ENCODE measurements at places on chromosomes 16 and 17. TPM values are rescaled to one million over a fixed set of nuclear protein-coding genes. Genes with fewer than 3 reads are reported as not detected.

DNA sequence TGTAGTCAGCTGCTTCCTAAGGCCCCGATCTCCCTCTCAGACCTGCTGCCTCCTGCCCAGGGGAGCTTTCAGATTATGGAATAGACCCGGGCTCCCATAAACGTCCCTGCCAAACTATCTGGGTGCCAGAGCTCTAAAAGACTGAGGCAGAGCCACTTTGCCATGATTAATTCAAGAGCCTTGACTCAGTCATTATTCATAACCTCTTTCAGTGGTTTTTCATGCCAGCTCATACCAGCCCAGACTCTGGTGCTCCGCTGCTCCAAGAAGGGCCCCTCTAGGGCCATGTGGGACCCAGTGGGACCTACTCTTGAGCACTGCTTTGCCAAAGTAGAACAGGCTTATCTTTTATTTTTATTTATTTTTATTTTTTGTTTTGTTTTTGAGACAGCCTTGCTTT, 23.9 kb downstream of the DNAI2 start:
- H3K27ac ChIP-seq = peak overlapping the region; percentile 80
- H3K27me3 ChIP-seq = peaks cover 5% of the 10 kb centered on the region
- DNase-seq = peak; percentile 77
- H3K36me3 ChIP-seq = no peaks in the 10 kb centered on the region
- H3K4me3 ChIP-seq = peak overlapping the region; percentile 24
- peaks cover 23% of the 10 kb centered on the region for H3K4me1 ChIP-seq

- no peaks in the 10 kb centered on the region for H3K27me3 ChIP-seq
- H3K4me1 ChIP-seq = peaks cover 18% of the 10 kb centered on the region
- H3K27ac ChIP-seq = peak overlapping the region; percentile 32
- H3K4me3 ChIP-seq = no peak overlapping the region
Observed at GRCh38 chr17:63685578-63685977, 14.3 kb downstream of the LIMD2 start.

DNA sequence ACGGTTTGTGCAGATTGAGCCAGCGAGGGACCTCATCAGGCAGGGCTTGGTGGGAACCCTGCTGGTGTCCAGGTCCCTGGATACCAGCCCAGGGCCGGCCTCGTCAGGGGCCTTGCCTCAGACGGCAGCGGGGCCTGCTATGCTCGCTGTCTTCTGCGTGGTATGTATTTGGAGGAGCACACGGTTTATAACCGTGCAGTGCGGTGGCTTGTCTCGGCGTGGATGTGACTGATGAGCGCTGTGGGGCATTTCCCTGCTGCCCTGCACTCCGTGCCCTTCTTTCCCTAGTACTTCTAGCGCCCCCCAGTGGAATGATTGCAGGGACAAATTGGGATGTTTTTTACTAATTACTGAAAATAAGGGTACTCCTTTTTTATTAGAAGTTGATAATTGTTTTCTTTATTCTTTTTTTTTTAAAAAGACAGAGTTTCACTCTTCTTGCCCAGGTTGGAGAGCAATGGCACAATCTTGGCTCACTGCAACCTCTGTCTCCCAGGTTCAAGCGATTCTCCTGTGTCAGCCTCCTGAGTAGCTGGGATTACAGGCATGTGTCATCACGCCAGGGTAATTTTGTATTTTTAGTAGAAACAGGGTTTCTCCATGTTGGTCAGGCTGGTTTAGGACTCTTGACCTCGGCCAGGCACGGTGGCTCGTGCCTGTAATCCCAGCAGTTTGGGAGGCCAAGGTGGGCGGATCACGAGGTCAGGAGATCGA, 15.3 kb downstream of the TBCD start:
- H3K4me1 ChIP-seq = peaks cover 7% of the 10 kb centered on the region
- H3K4me3 ChIP-seq = no peak overlapping the region
- DNase-seq = peak; percentile 78
- H3K27ac ChIP-seq = no peak overlapping the region

DNA sequence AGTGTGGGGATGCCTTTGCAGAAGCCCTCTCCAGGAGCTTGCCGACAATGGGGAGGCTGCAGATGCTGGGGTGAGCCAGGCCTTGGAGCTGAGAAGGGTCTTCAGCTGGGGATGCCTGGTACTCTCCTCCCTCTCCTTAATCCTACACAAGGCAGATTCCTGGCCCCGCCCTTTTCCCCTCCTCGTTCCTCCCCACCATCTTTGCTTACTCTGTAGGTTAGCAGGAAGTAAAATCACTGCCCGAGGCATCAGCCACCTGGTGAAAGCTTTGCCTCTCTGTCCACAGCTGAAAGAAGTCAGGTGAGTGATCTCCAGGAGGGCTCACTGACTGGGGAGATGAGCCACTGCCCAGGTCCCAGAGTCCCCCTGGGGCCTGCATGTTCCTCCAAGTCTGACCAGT, 38.7 kb downstream of the NLRC5 start:
- H3K4me1 ChIP-seq = peaks cover 77% of the 10 kb centered on the region
- no peak for DNase-seq
- peak overlapping the region; percentile 55 for H3K27ac ChIP-seq
- peaks cover 77% of the 10 kb centered on the region for H3K36me3 ChIP-seq
- no peak overlapping the region for H3K4me3 ChIP-seq

DNA sequence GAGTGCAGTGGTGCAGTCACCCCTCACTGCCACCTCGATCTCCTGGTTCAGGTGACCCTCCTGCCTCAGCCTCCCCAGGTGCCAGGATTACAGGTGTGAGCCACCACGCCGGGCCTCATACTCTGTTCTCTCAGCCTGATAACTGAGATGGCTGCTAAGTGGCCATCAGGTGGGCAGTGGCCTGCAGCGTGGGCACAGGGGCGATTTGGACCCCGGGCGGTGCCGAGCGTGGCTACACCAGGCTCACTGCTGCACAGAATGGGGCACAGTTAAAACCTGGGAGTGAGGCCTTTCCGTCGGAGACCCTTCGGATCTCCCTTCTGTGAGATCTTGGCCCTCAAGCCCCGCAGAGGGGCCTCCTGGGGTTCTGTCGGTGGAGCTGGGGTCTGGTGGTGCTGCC, 11.5 kb downstream of the CACNA1H start:
- H3K36me3 ChIP-seq = no peaks in the 10 kb centered on the region
- H3K27ac ChIP-seq = no peak overlapping the region
- H3K4me1 ChIP-seq = no peaks in the 10 kb centered on the region
- H3K4me3 ChIP-seq = no peak overlapping the region
- peaks cover 5% of the 10 kb centered on the region for H3K27me3 ChIP-seq

- peaks cover 17% of the 10 kb centered on the region for H3K36me3 ChIP-seq
- no peak overlapping the region for H3K4me3 ChIP-seq
- H3K27ac ChIP-seq = no peak overlapping the region
- DNase-seq = no peak
- H3K27me3 ChIP-seq = no peaks in the 10 kb centered on the region
- peaks cover 12% of the 10 kb centered on the region for H3K4me1 ChIP-seq
Observed at GRCh38 chr16:87441886-87442580, 49.9 kb downstream of the MAP1LC3B start.

DNA sequence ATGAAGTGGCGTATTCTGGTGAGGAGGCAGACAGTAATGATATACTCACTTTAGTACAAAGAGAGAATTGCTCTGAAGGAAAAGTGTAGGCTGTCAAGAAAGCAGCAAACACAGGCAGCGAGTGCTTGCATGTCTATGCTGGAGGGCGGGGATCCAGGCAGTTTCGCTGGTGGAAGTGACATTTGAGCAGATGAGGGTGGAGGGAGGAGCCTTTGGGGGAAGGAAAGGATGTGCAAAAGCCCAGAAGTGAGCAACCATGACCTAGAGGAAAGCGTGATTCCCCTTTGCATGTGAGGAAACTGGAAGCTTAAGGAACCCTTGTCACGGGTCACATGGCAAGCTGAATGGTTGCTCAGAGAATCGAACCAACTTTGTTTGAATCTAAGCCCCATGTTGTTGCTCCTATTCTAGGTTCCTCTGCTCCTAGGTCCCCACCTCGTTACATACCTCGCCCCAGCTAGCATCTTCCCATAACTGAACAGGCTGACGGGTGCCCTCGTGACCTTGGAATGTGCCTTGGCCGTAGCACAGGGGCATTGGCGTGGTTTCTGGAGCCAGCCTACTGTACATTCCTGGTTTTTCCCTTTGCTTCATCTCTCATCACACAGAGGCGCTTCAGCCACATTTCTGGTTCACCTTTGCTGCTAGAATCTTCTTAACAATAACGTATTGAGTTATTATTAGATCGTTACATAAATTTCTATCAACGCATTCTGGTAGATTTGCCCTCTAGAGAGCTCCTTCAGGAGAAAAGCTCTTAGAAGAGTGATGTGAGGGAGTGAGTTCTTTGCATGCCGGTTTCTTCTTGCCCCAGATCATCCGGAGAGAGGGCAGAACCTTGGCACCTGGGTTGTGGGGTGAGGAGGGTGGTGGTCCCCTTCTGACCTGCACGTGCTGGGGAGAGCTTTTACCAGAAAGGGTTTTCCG, 191.8 kb downstream of the SNX29 start:
- H3K4me3 ChIP-seq = no peak overlapping the region
- peak; percentile 25 for DNase-seq
- no peak overlapping the region for H3K27ac ChIP-seq

DNA sequence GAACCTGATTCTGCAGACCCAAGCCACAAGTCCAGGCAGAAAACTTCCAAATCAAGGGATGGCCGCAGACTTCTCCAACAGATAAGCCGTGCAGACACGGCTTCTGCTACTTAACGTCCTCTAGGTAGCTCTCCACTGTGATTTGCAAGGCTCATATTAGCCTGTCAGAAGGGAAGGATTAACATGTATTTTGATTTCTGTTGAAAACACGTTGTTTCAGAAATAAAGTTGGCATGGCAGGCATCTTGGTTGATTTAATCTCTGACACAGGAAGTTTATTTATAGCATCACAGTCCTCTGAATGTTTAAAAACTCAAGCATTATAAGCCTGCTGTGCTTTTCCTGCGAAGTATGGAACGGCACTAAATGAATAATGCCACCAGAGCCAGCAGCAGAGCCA, 166.8 kb upstream of the TOX3 start:
- H3K4me3 ChIP-seq = no peak overlapping the region
- no peak for DNase-seq
- no peaks in the 10 kb centered on the region for H3K36me3 ChIP-seq
- H3K27ac ChIP-seq = no peak overlapping the region
- peaks cover 2% of the 10 kb centered on the region for H3K27me3 ChIP-seq

DNA sequence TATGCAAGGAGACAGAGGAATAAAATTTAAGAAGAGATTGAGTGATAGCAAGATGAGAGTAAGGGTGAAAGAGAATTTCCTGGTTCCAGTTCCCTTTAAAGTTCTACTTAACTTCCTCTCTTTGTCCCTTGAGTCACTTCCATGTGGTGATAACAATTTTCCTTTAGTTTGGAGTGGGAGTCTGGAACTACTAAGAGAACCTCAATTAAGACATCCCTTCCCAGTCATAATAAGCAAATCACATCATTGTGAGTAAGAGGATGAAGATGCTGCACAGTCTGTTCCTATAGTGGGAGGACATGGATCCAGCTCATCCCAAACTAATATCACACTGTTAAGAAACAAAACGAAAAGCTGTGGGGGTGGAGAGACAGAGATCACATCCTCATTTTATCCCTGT, 24.4 kb downstream of the TBX21 start:
- H3K27ac ChIP-seq = no peak overlapping the region
- H3K4me3 ChIP-seq = no peak overlapping the region
- no peaks in the 10 kb centered on the region for H3K4me1 ChIP-seq

GRAPL gene
- total RNA-seq = 2.9 TPM

SNX20 gene
- 43.3 TPM for total RNA-seq

LONP2 gene
- 60.3 TPM for total RNA-seq

TEKT1 gene
- not detected for total RNA-seq
